ENCODE measurements at places on chromosomes 11 and 22. TPM values are rescaled to one million over a fixed set of nuclear protein-coding genes. Genes with fewer than 3 reads are reported as not detected.

GDPD4 gene
- not detected for total RNA-seq

DNA sequence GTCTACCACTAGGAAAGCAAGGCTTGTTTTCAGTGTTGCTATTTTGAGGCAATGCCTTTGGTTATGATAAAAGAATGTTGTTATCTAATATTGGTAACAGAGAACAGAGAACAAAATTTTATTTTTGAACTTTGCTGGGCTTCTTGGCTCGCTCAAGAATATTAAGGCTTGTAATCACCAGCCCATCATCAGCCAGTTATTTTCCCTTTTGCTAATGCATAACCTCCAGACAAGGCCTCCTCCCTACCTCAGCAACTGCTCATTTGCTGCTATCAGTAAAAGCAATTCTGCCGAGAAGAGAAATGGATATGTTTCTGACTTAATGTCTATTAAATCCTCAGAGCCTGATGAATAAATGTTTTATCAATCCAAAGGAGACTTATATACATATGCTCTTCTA, 8.9 kb downstream of the MTMR2 start:
- no peaks in the 10 kb centered on the region for H3K27me3 ChIP-seq
- no peak for DNase-seq
- H3K36me3 ChIP-seq = no peaks in the 10 kb centered on the region
- H3K4me3 ChIP-seq = no peak overlapping the region

DNA sequence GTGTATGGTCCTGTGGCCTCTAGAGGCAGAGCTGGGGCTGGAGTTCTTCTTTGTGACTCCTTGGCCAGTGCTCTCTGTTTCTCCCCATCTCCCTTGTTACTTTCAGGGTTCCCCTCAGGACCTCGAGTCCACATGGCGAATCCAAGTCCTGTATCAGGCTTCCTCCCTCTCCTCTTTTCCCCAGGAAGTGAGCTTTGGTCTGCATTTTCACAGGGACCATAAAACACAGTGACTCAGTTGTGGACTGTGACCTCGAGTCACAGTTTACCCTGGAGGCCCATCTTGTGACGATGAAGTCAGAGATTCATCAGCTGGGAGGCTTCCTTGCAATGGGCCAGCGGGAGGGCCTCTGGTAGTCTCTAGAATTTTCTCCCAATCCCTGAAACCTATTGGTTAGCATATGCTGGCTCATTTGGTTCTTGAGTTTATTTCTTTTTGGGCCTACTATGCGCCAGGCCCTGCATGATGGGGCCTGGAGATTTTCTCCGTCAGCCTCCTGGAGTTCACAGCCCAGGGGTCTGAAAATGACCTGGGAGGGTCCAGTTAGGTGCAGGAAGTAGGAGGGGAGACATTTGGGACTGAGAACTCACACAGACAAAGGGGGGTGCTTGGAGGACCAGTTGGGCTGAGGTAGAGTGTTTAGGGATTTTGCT, 100.8 kb downstream of the KIAA1671 start:
- H3K4me1 ChIP-seq = no peaks in the 10 kb centered on the region
- H3K36me3 ChIP-seq = no peaks in the 10 kb centered on the region
- no peaks in the 10 kb centered on the region for H3K27me3 ChIP-seq
- H3K27ac ChIP-seq = peak overlapping the region; percentile 34

DNA sequence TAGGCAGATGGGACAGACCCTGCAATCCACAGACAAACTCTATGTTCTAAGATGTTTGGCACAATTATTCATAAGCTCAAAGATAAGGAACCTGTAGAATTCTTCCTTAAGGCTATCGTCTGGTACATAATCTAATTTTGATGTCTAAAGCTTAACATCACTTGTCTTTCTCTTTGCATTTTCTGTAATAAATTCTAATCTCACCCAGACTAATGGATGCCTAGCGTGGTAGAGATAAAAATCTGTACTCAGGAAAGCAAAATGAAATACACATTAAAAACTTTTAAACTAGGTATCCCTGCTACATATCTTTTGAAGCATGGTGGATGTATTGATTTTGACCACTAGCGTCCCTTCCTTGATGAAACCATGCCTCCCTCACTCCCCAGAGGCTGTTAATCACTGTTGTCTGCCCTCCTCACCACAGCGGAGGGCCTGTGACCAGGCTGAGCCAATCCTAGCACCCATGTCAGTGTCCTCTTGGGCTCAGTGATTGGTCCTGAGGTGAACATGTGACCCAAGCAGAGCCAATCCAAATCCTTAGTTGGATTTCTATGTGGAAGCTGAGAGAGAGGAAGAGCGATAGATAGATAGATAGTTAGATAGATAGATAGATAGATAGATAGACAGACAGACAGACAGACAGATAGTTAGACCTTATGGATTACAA, 82.2 kb upstream of the GRK3 start:
- H3K27ac ChIP-seq = no peak overlapping the region
- H3K4me3 ChIP-seq = no peak overlapping the region
- DNase-seq = no peak
- H3K4me1 ChIP-seq = peaks cover 24% of the 10 kb centered on the region
- no peaks in the 10 kb centered on the region for H3K36me3 ChIP-seq
- no peaks in the 10 kb centered on the region for H3K27me3 ChIP-seq

Measured in gastrocnemius medialis (tissue), 4 donors.